Heart left ventricle (tissue), 16 donors: ENCODE measurements at places on chromosomes 2 and 18. TPM values are rescaled to one million over a fixed set of nuclear protein-coding genes. Genes with fewer than 3 reads are reported as not detected.

The SNED1 gene
- total RNA-seq: 3.1 TPM

The FBXO15 gene
- total RNA-seq: 0.84 TPM

The SERPINB13 gene
- not detected for total RNA-seq

The HYCC2 gene
- total RNA-seq: 9.1 TPM

The CPLX4 gene
- not detected for total RNA-seq

The SAG gene
- not detected for total RNA-seq

GRCh38 chr2:113700186-113700841 lies 56.1 kb downstream of the SLC35F5 start:
- H3K36me3 ChIP-seq: no peaks in the 10 kb centered on the region
- no peak overlapping the region for H3K27ac ChIP-seq
- DNase-seq: peak; percentile 40
- no peak overlapping the region for H3K4me3 ChIP-seq
- H3K4me1 ChIP-seq: peaks cover 8% of the 10 kb centered on the region

- H3K36me3 ChIP-seq: no peaks in the 10 kb centered on the region
- H3K4me1 ChIP-seq: no peaks in the 10 kb centered on the region
- DNase-seq: no peak
- no peaks in the 10 kb centered on the region for H3K27me3 ChIP-seq
- no peak overlapping the region for H3K4me3 ChIP-seq
- no peak overlapping the region for H3K27ac ChIP-seq
Measured at GRCh38 chr2:153072813-153073212, 354.4 kb downstream of the ARL6IP6 start.

DNA sequence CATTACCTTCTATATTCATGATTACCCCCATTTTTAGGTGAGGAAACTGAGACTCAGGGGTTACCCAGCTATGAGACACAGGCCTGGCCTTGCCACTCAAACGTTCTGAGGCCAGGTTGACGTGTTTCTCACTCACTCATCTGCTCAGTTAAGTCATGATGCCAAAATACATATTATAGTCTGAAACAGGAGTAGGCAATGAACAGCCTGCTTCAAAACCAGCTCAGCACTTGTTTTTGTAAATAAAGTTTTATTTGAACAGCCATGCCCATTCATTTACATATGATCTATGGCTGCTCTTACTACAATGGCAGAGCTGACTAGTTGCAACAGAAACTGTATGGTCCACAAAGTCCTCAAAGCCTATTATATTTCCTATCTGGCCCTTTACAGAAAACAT lies 74.1 kb upstream of the SMAD2 start:
- H3K36me3 ChIP-seq: no peaks in the 10 kb centered on the region
- H3K27me3 ChIP-seq: no peaks in the 10 kb centered on the region
- DNase-seq: no peak
- no peak overlapping the region for H3K4me3 ChIP-seq
- H3K4me1 ChIP-seq: peaks cover 5% of the 10 kb centered on the region

DNA sequence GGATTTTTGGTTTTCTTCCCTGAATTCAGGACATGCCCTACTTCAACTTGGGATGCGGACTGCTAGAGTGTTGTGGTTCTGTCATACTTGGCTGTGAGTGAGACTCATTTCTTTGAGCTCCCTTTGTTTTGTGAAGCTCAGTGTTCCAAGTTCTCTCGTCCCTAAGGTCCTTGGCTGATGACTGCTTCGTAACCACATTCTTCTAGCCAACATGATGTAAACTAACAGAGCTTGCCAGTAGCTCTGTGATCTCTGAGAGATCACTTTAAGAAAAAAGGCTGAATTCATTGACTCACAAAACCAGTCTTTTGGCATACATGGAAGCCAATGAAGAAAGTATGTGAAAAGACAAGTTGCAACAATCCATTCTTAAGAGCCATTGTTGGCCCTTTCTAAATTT lies 96.9 kb upstream of the MSTN start:
- no peak overlapping the region for H3K4me3 ChIP-seq
- H3K4me1 ChIP-seq: no peaks in the 10 kb centered on the region
- no peaks in the 10 kb centered on the region for H3K27me3 ChIP-seq
- no peaks in the 10 kb centered on the region for H3K36me3 ChIP-seq
- peak overlapping the region; percentile 31 for H3K27ac ChIP-seq
- peak; percentile 28 for DNase-seq

DNA sequence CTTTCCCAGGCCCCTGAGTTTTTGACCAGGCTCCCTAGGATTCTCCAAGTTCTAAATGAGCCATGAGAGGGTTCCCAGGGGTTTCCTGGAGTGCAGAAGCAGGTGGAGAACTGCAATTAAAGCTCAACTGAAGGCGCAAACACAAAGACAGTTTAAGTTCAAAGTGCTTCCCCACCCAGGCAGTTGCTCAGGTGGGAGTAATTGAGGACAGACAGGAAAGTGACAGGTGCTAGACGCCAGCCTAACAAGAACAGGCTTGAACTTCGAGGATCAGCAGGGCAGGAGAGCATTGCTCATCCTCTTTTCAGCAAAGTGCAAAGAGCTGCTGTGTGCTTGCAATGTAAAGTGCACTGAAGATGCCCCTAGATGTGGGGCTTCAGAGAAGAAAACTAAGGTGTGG lies 77.2 kb upstream of the ST8SIA3 start:
- H3K27ac ChIP-seq: no peak overlapping the region
- DNase-seq: no peak

DNA sequence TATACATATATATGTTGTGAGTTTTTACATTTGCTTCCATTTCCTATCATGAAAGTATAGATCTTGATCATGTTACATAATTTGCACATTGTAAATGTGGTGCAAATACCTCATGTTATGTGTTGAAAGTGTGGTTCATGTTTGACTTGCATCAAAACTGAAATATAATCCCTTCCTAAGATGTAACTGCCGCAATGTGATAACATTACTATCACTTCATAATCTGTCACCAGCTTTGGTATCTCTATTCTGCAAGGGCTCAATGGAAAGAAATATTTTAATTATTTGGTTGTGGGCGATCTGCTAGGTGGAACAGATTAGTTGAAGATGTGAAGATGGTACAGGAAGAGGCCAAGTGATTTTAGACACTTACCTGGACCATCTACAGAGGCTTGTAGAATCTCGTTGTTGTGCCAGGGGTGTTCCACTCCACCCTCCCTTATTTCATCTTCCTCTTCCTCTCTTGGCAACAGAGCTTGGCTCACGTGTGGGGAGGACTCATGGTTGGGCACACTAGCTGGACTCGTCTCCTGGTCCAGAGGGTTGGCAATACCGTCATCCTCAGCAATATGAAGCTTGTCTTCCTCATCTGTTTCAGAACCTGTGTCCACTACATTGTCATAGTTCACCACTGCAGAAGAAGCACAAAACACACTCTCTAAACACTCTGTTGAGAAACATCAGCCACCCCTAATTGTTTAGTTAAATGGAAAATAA lies 90.4 kb downstream of the ZEB2 start:
- H3K4me3 ChIP-seq: peak overlapping the region; percentile 35
- H3K36me3 ChIP-seq: peaks cover 27% of the 10 kb centered on the region
- H3K27ac ChIP-seq: peak overlapping the region; percentile 72
- H3K27me3 ChIP-seq: no peaks in the 10 kb centered on the region

- H3K36me3 ChIP-seq: no peaks in the 10 kb centered on the region
- no peak for DNase-seq
- H3K4me1 ChIP-seq: peaks cover 27% of the 10 kb centered on the region
Measured at GRCh38 chr2:175002547-175003274, 2.5 kb downstream of the CHN1 start.

- H3K27ac ChIP-seq: no peak overlapping the region
- no peak overlapping the region for H3K4me3 ChIP-seq
- H3K36me3 ChIP-seq: no peaks in the 10 kb centered on the region
- no peaks in the 10 kb centered on the region for H3K27me3 ChIP-seq
- peaks cover 23% of the 10 kb centered on the region for H3K4me1 ChIP-seq
Measured at GRCh38 chr2:23522726-23523372, 137.9 kb downstream of the KLHL29 start.

GRCh38 chr2:100247256-100248043 lies 74.9 kb downstream of the LONRF2 start:
- no peaks in the 10 kb centered on the region for H3K36me3 ChIP-seq
- DNase-seq: no peak
- no peaks in the 10 kb centered on the region for H3K27me3 ChIP-seq
- H3K4me3 ChIP-seq: no peak overlapping the region
- no peaks in the 10 kb centered on the region for H3K4me1 ChIP-seq

GRCh38 chr18:57898506-57899124 lies 95.5 kb upstream of the ATP8B1 start:
- no peak overlapping the region for H3K27ac ChIP-seq
- H3K4me3 ChIP-seq: no peak overlapping the region
- no peak for DNase-seq
- H3K36me3 ChIP-seq: no peaks in the 10 kb centered on the region
- H3K4me1 ChIP-seq: no peaks in the 10 kb centered on the region

DNA sequence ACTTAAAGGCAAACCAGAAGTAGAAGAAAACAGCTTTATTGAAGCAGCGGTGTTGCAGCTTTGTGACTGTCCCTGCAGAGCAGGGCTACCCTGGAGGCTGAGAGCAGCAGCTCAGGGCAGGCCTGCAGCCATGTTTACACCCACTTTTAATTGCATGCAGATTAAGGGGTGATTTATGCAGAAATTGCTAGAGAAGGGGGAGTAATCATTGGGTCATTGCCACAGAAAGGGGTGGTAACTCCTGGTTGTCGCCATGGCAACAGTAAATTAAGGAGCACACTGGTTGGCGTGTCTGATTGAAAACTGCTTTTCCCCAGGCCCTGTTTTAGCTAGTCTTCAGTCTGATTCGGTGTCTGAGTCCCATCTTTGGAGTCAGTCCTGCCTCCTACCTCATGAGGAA lies 195.4 kb upstream of the HDAC4 start:
- no peaks in the 10 kb centered on the region for H3K27me3 ChIP-seq
- no peak for DNase-seq
- no peaks in the 10 kb centered on the region for H3K4me1 ChIP-seq
- H3K36me3 ChIP-seq: no peaks in the 10 kb centered on the region

- DNase-seq: no peak
- H3K36me3 ChIP-seq: no peaks in the 10 kb centered on the region
- no peaks in the 10 kb centered on the region for H3K27me3 ChIP-seq
- H3K4me3 ChIP-seq: no peak overlapping the region
- no peaks in the 10 kb centered on the region for H3K4me1 ChIP-seq
- H3K27ac ChIP-seq: no peak overlapping the region
Measured at GRCh38 chr2:8546612-8547283, 135.1 kb upstream of the ID2 start.

GRCh38 chr2:95274291-95275150 lies at the start of gene PROM2:
Gene PROM2 (plus strand): TSS chr2:95274449. CDS start chr2:95274586, 137 bp downstream.
- no peaks in the 10 kb centered on the region for H3K36me3 ChIP-seq
- no peaks in the 10 kb centered on the region for H3K27me3 ChIP-seq
- H3K27ac ChIP-seq: no peak within 1 kb of the TSS
- peak; percentile 54 for DNase-seq
- no peaks in the 10 kb centered on the region for H3K4me1 ChIP-seq

- DNase-seq: peak; percentile 57
- H3K27me3 ChIP-seq: no peaks in the 10 kb centered on the region
- peaks cover 11% of the 10 kb centered on the region for H3K4me1 ChIP-seq
- no peaks in the 10 kb centered on the region for H3K36me3 ChIP-seq
Measured at GRCh38 chr2:241218131-241219029, 29.9 kb downstream of the ANO7 start.

GRCh38 chr2:221943076-221943810 lies 355.6 kb downstream of the PAX3 start:
- H3K36me3 ChIP-seq: no peaks in the 10 kb centered on the region
- no peak for DNase-seq
- no peak overlapping the region for H3K4me3 ChIP-seq
- peak overlapping the region; percentile 78 for H3K27ac ChIP-seq
- H3K27me3 ChIP-seq: no peaks in the 10 kb centered on the region
- peaks cover 5% of the 10 kb centered on the region for H3K4me1 ChIP-seq

DNA sequence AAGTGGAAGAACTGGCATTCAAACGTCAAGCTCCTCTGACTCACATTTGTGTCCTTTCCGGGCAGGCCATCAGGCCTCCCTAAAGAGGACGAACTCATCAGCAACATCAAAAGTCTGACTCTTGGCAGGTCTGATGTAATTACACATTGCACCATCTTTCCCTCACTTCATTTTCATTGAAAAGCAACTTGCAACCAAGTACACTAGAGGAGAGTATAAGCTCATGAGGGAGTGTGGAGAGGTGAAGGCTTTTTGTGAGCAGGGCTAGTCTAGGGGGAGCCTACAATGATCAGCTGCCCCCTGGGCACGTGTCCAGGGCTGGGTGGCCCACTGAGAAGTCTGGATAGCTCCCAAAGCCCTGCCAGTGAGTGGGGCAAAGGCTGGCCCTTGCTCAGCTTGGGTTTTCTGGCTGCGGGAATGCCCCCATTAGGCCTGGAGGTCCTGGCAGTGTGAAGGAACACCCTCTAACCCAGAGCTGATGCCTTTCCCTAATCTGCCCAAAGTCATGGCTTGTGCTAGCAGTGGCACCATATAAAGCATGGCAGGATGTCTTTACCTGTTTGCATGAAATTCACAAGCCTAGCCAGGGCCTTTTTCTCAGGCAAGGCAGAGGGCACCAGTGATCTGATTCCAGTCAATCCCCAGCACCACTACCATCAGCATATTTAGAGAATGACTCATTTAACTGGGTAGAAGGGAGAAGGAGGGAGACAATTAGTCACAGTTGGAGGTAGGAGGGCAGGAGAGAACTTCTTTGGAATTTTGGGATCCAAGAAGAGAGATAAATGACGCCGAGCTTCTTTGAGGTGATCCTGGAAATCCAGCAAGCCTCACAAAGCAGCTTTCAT lies 8.5 kb upstream of the DAW1 start:
- H3K36me3 ChIP-seq: no peaks in the 10 kb centered on the region
- no peak overlapping the region for H3K4me3 ChIP-seq
- no peaks in the 10 kb centered on the region for H3K27me3 ChIP-seq
- H3K27ac ChIP-seq: no peak overlapping the region
- peaks cover 14% of the 10 kb centered on the region for H3K4me1 ChIP-seq

DNA sequence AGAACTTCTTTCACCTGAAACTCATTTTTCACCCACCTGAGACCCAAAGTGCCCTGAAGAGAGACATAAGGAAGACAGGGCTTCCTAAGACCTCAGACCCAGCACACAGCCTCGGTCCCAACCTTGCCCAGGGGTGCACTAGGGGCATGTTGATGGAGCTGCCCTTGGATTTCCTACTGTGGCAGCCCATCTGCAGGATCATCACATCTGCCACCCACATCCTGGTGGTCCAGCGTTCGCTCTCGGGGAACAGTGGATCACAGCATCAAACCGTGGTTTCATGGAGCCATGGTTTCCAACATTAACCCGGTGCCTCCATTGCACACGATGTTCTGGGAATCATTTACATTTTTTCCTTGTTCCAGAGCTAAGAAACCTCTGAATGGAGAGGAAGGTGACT lies 186.4 kb downstream of the TFCP2L1 start:
- no peaks in the 10 kb centered on the region for H3K27me3 ChIP-seq
- no peaks in the 10 kb centered on the region for H3K36me3 ChIP-seq
- no peak overlapping the region for H3K27ac ChIP-seq
- H3K4me3 ChIP-seq: no peak overlapping the region

DNA sequence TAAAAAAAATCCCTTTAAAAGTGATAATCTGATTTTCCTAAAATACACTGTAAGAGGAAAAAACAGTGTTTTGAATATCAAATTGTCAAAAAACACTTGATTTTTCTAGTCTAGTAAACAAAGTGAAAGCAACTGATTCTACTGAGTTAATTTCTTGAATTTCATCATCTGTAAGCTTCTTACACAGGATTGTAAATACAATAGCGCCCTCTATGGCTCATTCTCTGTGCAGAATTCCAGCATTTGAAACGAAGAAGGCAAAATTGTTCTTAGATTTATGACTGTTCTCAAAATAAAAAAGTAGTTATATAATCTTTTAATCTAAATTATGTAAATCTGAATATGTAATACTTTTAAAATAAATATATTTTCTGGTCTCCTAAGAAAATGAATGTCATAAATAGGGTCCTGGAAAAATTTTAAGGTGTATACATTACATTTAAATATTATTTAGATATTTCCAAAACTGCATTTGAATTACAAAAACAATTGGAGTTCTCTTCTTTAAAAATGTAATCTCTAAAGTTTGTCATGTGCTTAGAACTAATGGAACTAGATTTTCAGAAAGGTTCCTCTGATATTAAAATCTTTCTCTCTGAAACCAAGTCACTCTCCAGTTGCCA lies 176.9 kb upstream of the MC4R start:
- no peak for DNase-seq
- H3K4me3 ChIP-seq: no peak overlapping the region
- H3K36me3 ChIP-seq: no peaks in the 10 kb centered on the region
- H3K27ac ChIP-seq: no peak overlapping the region
